CD8-positive, alpha-beta memory T cell (primary cell): ENCODE measurements at places on chromosomes 11 and 22.

GRCh38 chr22:45317551-45318167 is 7.9 kb downstream of the FAM118A start:
- DNase-seq, result no peak

DNA sequence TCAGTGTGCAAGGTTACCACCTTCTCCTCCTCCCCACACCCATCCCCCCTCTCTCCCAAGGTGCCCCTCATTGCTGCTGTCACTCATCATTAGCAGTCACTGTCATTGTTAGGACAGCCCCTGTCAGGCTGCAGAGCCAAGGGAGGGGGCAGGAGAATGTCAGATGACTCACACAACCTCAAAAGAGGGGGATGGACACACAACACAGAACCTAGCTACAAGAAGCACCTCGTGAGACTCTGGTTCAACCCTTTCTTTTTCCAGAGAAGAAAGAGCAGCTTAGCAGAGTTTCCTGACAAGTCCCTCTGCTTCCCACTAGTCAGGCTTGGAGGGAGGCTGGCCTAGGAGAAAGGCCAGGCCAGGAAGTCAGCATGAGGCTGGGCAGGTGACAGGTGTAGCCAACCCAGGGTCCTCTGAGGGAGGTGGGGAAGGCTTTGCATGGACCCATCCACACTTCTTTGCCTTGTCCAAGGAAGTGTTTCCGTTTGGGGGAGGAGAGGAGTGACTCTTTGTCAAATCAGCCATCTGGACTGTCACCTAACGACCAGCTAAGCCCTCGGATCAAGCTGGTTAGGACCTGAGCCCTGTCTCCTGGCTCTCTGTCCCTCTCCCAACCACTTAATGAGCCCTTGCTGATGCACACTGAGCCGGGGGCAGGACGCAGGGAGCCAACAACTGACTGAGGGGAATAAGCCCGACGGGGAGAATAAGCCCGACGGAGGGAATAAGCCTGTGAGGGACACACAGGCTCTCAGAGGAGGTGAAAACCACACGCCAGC is 18.3 kb downstream of the ADORA2A start:
- no peak for DNase-seq

DNA sequence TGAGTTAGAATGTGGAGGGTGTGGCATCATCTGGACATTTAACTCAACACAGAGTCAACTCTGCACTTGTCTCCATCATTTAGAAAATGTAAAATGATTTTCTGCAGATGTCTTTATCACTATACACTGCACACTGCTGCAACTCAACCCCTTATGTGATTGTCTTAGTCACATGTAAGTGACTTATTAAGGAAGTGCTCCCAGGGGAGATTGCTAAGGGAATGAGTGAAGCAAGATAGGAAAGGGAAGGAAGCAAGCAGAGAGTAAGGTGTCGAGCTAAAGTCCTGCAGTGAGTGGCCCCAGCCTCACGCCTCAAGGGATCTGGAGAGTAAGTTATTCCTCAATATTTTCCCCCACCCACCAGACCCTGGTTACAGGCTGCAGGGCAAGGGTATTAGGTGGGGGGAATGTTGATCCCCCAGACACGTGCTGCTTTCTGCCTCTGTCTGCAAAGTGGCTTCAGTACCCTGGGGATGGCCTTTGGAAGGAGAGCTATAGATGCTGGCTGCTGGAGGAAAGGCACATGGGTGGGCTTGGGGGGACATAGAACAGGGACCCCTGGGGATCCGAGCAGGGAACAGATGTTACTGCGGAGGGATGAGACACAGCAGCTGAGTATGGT is 7.2 kb upstream of the CBX6 start:
- no peak for DNase-seq

DNA sequence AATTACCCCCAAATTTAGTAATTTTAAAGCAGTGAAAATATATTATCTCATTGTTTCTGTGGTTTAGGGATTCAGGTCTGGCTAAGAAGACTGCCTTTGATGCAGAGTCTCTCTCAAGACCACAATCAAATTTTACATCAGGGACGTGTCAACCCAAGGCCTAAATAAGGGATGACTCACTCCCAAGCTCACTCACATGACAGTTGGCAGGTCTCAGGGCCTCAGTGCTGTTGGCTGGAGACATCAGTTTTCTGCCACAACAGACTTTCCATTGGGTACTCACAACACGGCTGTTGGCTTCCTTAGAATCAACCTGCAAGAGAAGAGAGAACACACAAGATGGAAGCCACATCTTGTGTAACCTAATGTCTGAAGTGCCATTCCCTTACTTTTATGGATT is 377.3 kb downstream of the FAM181B start:
- DNase-seq, result no peak

DNA sequence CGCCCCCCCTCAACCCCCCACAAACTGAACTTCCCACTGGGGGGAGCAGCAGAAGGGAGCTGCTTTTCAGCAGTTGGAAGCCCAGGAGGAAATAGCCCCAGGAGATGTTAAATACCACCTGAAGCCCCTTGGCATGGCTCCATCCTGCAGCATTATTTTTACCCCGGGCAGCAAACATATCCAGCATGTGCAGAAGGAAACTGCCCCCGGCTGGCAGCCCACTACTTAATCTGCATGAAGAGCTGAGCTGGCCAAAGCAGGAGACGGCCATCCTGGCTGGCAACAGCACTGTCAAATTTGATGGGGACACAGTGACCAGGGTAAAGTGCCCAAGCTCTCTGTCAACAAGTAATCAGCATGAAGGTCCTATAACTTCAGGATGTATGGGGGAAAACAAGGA is 32.0 kb downstream of the BUD13 start:
- DNase-seq, result no peak

DNA sequence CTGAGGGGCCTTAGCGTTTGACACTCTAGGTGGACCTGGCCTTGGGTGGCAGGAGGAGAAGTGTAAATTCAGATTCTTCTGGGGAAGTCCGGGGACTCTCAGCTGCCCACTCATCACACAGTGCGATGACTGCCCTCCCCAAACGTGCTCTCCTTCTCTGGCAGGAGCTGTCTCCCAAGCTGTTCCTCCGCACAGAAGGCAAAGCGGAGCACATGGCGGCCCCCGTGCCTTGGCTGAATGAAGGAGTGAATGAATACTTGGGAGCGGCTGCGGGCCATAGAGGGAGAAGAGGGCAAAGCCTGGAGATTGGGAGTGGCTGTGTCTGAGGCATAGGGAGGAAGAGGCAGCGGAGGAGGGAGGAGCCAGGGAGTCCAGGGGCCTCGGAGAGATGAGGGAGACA is 6.9 kb upstream of the NAA40 start:
- DNase-seq, result no peak

DNA sequence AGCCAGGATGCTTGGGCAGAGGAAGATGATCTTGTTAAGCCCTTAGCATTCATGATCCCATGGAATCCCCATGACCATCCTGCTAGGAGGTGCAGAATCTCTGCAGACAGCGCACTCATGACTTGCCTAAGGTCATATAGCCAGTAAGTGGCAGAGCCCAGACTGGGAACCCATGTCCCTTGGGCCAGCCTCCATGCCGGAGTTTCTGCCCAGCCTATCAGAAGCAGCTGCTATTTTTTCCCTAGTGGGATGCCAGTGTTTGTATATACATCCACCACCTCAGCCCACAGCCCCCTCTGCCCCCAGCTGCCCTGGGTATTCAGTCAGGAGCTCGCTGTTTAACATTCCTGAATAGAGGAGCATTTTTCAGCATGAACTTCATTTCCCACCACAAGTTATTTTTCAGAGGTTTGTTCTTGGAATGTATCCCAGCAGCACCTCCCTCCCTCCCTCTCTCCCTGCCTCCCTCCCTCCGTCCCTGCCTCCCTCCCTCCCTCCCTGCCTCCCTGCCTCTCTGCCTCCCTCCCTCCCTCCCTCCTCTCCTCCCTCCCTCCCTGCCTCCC is 34.4 kb upstream of the SUSD2 start:
- DNase-seq, result no peak

- peak; percentile 59 for DNase-seq
Observed at GRCh38 chr11:126440792-126441514, 85.5 kb downstream of the ST3GAL4 start.

GRCh38 chr22:44291265-44291664 is 21.5 kb downstream of the SHISAL1 start:
- DNase-seq, result no peak

DNA sequence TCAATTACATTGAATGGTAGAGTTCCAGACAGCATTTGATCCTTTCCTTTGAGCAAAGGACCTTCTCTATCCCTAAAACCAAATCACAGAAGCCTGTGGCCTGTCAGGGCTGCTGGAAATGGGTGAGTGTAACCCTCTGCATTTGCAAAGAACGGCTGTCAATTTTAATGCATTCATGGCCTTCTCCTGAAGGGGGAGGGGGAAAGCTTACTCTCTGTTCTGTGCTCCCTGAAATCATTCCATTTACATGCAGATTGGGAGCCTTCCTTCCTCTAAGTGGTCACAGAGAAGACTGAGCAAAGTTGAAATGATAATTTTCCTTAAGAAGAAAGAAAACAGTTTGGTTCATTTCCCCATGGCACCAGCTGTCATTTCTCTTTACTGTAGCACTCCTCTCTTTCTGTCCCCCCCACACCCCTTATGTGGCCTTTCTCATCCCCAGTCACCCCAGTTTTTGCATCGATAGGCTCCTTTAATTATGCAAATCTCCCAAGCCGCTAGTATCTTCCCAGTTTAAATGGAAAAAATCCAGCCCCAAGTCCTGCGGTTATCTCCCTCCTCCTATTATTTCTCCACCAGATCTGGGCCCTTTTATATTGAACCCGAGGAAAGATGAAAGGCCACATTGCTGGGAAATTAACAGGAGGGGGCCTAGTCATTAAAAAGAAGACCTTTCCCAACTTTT is 109.4 kb upstream of the KIRREL3 start:
- DNase-seq, result no peak

GRCh38 chr11:44133335-44133946 is 38.0 kb downstream of the EXT2 start:
- no peak for DNase-seq

DNA sequence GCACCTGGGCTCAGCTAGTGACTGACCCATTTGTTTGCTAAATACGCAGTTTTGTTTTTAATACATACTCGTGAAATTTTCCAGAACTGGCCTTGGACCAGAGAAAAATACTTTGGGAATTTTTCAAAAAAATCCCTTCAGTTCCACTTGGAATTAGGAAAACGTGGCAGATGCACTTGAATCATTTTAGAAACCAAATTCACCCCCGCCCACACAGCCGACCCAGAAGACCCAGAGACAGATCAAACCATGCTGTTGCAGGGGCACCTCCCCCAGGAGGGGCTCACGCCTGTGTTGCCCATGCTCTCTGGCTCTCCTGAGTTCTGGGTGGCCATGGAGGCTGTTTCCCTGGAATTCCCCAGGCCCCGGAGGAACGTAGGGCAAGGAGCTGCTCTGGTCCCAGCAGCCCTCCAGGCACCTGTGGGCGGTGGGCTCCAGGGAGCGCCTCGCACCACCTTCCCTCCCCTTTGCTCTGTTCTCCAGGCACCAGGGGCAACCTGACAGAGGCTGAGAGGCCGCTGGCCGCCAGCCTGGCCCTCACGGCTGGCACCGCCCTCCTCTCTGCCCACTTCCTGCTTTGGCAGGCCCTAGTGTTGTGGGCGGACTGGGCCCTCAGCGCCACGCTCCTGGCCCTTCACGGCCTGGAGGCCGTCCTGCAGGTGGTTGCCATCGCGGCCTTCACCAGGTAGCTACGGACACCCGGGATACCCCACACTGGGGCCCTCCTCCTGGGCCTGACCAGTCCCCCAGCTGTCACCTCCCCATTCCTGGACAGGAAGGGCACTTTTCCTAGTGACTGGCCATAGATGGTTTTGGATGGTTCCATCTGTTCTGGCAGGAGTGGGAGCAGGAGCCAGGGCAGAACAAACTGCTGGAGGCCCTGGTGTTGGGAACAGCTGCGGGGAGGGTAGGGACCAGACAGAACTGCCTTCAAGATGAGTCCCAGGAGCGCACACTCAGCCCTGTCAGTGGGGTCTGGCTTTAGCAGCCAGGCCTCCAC is 3.3 kb upstream of the EPS8L2 start:
- DNase-seq, result no peak

GRCh38 chr11:6757373-6757967 is 14.3 kb downstream of the OR2AG2 start:
- peak; percentile 33 for DNase-seq

DNA sequence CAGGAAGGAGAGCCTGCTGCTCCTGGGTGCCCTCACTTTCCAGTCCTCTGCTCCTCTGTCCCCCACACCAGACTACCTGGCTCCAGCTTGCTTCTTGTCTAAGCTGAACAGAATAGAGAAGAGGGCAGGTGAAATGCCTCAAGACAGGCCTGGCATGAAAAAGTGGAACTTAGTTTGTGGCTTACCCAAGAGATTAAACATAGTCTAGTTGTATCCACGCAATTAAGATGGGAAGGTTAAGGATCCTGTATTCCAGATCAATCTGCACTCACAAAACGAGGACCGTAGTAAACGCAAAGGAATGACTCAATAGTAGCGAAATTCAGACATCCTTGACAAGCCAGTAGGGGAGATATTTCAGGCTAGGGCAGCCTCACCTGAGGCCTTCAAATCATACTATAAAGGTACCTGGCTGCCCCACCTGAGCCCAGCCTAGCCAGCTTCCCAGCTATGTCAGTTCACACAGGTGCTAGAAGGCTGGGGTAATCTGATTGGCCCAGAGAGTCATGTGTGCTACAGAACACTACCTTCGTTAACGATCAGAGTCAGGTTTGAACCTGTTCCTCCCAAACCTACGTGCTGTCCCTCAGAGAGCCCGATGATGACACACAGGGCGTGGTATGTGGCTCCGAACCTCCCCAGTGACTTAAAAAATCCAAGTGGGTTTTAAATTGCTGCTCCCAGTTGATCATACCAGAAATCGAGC is 46.5 kb downstream of the AHNAK start:
- DNase-seq, result no peak

DNA sequence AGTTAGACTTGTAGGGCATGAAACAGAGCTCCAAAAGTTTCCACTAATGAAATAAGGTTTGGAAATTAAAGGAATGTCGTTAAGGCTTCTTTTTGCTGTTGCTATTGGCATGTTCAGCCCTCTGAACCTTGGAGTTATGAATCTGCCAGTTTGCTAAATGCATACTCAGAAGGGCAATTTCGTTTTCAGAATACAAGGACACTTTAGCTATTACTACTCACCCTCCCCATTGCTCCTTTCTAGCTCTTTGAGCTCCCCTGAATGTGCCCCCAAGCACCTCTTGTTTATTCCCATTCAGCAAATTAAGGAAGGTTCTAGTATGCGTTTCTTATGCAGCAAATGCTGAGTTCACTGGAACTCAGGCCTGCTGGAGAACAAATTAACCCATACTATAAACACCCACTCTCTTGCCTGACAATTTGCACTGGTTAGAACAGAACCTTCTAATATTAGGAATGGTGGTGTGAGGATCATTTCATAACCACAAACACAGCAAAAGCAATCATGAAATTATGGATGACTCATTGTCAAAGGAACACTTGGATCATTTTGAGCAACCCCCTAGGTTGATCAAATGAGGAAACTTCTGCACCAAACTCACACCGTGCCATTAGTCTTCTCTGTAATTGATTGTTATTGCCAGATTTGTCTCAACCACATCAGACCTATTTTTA is 26.2 kb upstream of the LIN7C start:
- DNase-seq, result no peak
